ENCODE measurements at places on chromosomes 7 and 10.

DNA sequence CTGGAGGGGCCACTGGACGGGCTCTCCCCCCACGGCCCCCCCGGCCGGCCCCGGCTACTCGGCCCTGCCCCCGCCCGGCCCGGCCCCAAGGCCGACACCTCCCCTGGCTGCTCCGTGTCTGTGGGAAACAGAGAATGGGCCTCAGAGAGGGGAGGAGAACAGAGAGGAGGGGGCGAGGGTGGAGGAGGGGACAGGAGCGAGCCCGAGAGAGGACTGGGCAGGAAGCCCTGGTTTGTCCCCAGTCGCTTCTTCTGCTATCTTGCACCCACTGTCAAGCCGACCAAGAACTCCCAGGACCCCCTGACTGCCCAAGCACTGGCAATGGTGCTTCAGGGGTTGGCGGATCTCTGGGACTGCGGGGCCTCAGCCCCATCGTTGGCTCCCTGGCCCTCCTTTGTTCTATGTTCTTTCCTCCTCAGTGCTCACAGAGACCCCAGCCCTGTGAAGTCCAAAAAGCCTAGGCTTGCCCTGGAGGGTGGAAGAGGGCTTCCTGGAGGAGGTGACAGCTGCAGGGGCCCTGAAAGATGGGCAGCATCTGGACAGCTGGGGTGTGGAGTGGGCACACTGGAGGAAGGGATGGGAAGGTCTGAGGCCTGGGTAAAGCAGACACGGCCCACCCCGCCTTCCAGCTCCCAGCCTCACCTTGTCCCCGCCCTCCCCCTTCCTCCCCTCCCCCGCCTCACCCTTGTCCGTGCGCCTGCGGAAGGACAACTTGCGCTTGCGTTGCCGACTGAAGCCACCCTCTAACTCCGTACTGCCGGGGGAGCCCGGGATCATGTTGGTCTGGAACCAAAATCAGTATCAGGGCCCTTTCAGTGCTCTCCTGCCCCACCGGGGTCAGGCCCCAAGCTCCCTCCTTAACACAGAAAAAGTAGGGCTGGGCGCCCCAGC is 30.1 kb downstream of the KCNH2 start:
- DNase-seq: no peak

GRCh38 chr10:102729029-102730026 is 14.4 kb upstream of the WBP1L start:
- DNase-seq: peak; percentile 81

- DNase-seq: no peak
These were observed 3.8 kb downstream of the LDB3 start for GRCh38 chr10:86671985-86672710.

GRCh38 chr7:69020536-69020935 is 577.7 kb upstream of the AUTS2 start:
- DNase-seq: no peak

DNA sequence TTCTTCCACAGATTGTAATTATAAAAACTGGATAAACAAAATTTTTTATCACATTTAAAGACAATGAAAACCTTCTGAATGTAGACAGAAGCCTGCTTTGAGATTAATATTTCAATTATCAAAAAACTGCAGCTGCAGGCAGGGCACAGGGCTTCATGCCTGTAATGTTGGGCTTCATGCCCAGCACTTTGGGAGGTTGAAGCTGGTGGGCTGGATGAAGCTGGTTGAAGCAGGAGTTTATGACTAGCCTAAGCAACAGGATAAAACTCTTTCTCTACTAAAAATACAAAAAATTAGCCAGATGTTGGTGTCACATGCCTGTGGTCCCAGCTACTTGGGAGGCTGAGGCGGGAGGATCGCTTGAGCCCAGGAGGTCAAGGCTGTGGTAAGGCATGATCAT is 41.2 kb downstream of the PDZD8 start:
- DNase-seq: no peak

DNA sequence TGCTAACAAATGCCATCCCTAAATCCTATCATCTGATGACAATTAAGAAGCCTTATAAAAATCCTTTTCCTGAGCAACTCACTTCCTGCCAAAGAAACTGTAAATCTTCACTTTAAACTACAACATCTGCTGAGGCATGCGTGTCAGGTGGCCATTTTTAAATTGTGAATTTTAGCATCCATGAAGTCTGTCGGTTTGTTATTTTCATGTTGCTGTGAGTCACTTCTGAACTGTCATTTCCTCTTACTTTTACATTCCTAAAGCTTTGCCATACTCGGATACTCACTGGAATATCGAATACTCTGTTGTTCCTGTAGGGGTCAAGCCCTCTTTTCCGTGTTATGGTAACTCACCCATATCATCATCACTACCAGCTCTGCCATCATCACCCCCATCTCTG is 34.3 kb upstream of the TMEM26 start:
- no peak for DNase-seq

DNA sequence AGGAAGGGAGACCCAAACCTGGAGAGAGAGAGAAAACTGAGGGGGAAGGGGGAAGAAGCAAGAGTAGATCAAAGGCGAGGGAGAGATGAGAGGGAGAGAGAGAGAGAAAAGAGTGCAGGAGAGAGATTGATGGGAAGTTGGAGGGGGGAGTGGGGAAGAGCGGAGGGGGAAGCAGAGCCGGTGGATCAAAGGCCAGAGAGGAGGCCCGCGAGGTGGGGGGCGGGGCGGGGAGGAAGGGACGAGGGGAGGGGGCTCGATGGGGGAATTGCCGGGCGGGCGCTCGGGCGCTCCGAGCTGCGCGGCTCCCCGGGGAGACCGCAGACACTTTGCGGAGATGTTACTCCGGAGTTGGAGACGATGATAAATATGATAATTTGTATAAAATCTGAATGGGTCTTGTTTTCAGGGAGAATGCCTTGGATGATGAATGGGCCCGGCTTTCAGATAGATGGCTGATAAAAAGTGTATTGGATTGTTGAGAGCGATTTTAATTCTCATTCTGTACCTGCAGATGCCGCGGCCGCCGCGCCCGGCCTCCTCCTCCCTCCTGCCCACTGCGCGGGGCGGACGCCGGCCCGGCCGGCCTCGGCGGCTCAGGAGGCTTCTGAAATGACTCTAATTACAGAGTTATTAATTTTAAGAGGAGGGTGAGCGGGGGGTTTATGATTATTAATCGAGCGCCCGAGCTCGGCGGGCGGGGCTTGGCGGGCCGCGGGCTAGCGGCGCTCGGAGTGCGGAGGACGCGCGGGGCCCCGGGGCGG is 21.4 kb upstream of the PAX2 start:
- no peak for DNase-seq

- no peak for DNase-seq
These were observed 18.2 kb downstream of the MACROH2A2 start for GRCh38 chr10:70070834-70071233.

DNA sequence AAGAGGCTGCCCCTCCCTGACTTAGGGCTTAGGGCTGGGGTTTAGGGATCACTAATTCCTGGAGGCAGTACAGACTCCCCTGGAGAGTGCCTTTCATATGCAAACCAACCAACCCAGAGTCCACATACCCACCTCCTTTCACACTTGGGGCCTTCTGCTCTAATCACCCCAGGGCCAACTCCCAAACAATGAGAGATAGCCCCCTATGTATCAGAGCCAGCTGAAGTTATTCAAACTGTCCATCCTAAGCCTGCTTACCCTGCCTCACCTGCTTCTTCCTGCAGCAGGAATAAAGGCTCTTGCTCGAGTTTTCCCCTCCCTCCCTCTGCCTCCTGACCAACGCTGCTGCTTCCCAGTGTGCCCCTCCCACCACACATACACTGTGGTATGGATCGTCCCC is 51.8 kb upstream of the SLC35G1 start:
- no peak for DNase-seq

DNA sequence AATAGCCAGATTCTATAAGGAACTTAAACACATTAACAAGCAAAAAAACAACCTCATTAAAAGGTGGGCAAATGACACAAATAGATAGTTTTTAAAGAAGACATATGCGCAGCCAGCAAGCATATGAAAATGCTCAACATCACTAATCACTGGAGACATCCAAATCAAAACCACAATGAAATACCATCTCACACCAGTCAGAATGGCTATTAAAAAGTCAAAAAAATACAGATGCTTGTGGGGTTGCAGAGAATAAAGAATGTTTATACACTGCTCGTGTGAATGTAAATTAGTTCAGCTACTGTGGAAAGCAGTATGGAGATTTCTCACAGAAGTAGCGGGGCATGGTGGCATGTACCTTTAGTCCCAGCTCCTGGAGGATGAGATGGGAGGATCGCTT is 164.0 kb downstream of the CHRM2 start:
- DNase-seq: no peak

- DNase-seq: no peak
These were observed 1.4 kb upstream of the ASIC3 start for GRCh38 chr7:151046603-151047573.

- no peak for DNase-seq
These were observed 78.7 kb upstream of the NME8 start for GRCh38 chr7:37769726-37770125.

GRCh38 chr7:129213828-129214227 is 11.0 kb upstream of the AHCYL2 start:
- DNase-seq: no peak

- DNase-seq: no peak
These were observed 33.7 kb downstream of the ZNF503 start for GRCh38 chr10:75367901-75368300.

DNA sequence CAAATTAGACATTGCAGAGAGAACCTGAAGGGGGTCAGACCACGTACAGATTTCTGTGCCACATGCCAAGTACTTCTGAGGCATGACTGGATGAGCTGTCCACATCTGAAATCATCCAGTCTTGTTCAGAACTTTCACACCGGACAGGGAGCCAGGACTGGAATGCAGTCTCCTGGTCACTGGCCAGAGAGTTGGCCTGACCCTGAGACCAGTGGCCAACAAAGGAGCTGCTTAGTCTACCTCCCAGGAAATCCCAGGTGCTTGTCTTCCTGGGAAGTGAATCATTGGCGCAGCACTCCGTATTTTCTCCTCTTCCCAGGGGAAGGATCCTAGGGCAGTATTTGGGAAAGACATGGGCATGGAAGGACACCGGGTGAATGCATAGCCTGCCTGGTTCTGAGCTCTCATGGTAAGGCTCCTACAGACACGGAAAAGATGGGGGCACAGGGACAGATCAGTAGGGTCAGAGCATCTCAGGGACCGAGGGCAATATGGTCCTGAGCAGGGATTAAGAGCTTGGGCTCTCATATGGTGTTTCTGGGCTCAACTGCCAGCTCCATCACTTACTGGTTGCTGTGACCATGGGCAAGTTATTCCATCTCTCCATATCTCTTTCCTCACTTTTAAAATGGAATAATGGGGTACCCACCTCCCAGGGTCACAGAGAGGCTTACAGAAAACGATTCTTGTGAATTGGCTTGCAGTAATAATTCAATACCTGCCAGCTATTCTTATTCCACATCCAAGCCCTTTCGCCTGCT is 1.3 kb upstream of the SCD start:
- no peak for DNase-seq

GRCh38 chr10:113617086-113617485 is 46.8 kb downstream of the NRAP start:
- no peak for DNase-seq

DNA sequence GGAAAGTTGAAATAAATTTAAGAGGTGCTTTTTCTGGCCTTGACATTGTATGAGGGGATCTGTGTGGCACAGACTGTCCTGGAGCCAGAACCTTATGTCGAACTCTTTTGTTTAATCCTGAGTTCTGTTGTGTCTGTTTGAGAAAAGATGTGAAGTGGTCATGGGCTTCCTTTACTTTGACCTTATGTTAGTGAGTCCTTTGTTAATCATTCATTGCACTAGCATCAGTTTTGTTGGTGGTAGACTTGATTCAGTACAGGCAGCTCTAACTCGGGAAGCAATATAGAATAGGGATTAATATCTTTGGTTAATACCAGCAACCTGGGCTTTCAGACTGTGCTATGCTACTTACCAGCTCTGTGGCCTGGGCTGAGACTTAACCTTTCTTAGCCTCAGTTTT is 123.9 kb upstream of the FZD1 start:
- DNase-seq: no peak

DNA sequence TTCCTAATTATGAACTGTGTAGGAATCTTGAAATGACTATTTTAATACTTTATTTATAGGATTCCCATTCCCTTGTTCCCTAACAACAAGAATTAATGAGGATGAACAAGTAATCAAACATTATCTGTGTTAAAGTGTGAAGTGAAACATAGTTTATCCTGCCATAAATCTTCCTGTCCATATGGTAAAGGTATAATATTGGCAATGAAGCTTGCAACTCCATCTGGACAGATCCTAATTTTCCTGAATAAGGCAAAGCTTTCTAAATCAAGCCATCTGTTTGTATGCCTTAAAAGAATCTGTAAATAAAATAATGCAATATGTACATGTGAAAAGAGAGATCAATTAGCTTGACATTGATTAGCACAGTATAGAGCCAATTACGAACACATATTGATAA is 529.0 kb downstream of the ANKRD7 start:
- DNase-seq: no peak

GRCh38 chr10:113354711-113355110 is 198.1 kb upstream of the HABP2 start:
- no peak for DNase-seq

GRCh38 chr10:4479342-4479741 is 346.7 kb upstream of the AKR1E2 start:
- DNase-seq: no peak

DNA sequence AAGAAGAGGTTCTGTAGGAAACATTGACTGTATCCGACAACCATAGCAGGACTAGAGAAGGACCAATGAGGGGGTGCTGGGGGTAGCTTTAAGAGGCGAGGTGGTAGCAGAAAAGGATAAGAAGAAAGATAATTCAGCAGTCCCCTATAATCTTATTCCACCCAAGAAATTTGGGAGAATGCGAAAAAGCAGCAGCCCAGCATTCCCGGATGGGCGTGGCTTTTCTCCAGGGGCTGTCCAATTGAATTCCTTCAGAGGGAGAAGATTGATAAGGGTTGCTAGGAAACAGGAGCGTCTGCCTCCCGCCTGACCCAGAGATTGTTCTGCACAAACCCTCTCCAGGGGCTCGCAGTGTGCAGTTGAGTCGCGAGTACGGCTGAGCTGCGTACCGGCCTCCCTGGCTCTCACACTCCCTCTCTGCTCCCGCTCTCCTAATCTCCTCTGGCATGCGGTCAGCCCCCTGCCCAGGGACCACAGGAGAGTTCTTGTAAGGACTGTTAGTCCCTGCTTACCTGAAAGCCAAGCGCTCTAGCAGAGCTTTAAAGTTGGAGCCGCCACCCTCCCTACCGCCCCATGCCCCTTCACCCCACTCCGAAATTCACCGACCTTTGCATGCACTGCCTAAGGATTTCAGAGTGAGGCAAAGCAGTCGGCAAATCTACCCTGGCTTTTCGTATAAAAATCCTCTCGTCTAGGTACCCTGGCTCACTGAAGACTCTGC is at the start of gene GRM3:
TSS of gene GRM3 (plus strand) at position 349 of the 721 bp plus-strand sequence. CDS start 121,237 bp downstream, outside the sequence.
- no peak for DNase-seq

DNA sequence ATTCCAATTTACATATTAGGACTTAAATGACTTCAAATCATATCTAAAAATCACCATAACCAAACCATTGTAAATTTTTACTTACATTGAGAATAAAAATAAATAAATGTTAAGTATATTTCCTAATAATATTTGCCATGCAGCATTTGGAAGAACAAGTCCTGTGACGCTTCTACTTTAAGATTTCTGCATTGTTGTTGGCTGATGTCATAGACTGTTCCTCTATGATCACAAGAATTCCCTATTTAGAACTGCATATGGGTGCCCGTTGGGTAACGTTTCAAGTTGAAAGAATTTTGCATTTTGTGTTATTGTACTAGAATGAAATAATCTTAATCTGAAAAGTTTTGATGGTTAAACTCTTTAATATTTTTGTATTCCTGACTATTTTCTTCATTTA is 5.1 kb upstream of the ITGB1 start:
- no peak for DNase-seq

Measured in activated CD8-positive, alpha-beta memory T cell treated with anti-CD3 and anti-CD28 coated beads for 24 hours (primary cell).